ENCODE measurements at places on chromosomes 5 and 9.
A peak's percentile ranks its signal among the peaks of the same experiment; 100 is the strongest.

- DNase-seq, result no peak
Observed at GRCh38 chr9:8633784-8634183, 834.2 kb upstream of the DMAC1 start.

DNA sequence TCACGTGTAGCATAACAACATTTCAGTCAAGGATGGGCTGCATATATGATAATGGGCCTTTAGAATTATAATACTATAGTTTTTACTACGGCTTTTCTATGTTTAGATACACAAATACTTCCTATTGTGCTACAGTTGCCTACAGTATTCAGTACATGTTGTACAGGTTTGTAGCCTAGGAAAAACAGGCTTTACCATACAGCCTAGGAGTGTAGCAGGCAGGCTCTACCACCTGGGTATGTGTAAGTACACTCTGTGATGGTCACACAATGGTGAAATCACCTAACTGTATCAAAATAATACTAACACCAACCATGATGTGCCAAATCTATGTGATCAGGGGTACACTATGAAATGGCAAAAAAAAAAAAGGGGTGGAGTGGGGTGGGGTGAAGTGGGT, 372.9 kb downstream of the ARL15 start:
- no peak for DNase-seq

DNA sequence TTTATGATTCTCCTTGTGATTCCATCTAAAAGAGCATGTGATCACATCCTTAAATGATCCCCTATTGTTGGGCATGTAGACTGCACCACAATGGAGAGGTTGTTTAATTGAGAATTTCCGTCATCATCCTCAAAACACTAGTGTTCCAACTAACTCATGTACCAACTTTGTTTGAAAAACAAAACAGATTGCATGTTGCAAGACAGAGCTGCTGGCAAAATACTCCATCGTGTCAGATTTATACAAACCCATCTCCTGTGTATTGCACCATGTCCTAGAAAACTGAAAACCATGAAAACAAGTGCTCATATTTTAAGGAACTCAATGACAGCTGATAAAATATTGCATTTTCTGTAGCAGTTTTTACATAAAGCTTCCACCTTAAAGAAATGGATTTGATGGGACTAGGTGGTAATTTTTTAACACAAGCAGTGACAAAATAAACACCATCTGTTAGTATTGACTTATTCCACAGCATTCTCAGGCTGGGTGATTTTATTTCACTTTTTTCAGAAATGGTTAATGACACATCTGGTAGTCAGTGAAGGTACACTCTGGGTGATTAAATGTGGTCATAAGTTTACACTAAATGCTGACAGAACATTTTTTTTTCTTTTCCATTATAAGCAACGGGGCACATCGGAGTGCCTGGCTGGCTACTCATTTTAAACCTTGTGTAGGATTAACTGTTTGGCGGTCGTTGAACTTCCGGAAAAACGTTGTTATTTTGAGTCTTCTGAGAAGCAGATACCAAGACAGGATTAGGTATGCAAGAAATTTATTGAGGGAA, 602.9 kb upstream of the WWC1 start:
- DNase-seq, result no peak

GRCh38 chr5:177430972-177431316, 4.5 kb downstream of the GRK6 start:
- DNase-seq, result no peak

- no peak for DNase-seq
Observed at GRCh38 chr9:70448919-70449318, 34.5 kb upstream of the KLF9 start.

GRCh38 chr5:66739951-66740350, 143.8 kb downstream of the MAST4 start:
- no peak for DNase-seq

GRCh38 chr5:138439477-138440158, 761 bp downstream of the REEP2 start:
- no peak for DNase-seq

- DNase-seq, result no peak
Observed at GRCh38 chr9:129910628-129911567, 75.6 kb downstream of the USP20 start.

GRCh38 chr9:22052376-22052945, 43.4 kb upstream of the CDKN2B start:
- peak; percentile 1 for DNase-seq

- no peak for DNase-seq
Observed at GRCh38 chr9:133425049-133425632, 3.0 kb downstream of the ADAMTS13 start.

GRCh38 chr5:176525677-176526076, 11.5 kb downstream of the RNF44 start:
- no peak for DNase-seq

- no peak for DNase-seq
Observed at GRCh38 chr5:9538504-9538903, 7.4 kb downstream of the SEMA5A start.

DNA sequence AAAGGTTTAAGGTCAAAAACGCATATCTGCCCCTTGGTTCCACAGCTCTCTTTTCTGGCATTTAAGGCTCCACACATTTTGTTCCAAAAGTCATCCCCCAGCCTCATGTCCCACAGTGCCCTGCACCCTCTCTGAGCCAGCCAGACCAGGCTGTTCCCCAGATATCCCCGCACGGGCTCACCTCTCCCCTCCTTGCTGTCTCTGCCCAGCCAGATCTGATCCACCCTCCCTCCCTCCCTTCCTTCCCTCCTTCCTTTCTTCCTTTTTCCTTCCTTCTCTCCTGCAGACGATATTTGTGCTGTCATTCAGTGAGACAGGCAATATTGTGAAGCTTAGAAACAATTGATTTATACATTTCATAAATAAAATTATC, 37.0 kb downstream of the DUSP1 start:
- DNase-seq, result no peak

- DNase-seq, result no peak
Observed at GRCh38 chr5:57595523-57595991, 112.9 kb upstream of the ACTBL2 start.

GRCh38 chr5:78639791-78640190, 8.8 kb downstream of the LHFPL2 start:
- DNase-seq, result no peak

- DNase-seq, result no peak
Observed at GRCh38 chr5:126720369-126720768, 56.6 kb upstream of the LMNB1 start.

DNA sequence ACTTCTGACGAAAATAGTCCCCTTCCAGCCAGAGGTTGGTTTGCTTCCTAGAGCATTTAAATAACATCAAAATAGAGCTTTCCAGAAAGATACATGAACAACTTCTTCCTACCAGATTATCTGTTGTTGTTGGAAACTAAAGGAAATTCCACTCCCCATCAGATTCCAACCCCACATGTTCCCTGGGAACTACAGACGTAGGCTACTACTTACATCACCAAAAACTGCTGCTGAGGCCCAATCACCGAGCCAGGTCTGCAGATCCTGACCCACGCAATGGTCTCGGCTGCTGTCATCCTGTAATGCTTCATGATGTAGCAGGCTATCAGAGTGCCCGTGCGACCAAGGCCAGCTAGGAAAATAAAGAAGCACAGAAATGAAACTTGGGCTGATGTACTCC, 73.4 kb downstream of the HABP4 start:
- no peak for DNase-seq

GRCh38 chr9:129891569-129891968, 56.3 kb downstream of the USP20 start:
- no peak for DNase-seq

- no peak for DNase-seq
Observed at GRCh38 chr5:122921826-122922225, 76.4 kb downstream of the SNX24 start.

- no peak for DNase-seq
Observed at GRCh38 chr5:177336112-177336511, 15.4 kb downstream of the LMAN2 start.

DNA sequence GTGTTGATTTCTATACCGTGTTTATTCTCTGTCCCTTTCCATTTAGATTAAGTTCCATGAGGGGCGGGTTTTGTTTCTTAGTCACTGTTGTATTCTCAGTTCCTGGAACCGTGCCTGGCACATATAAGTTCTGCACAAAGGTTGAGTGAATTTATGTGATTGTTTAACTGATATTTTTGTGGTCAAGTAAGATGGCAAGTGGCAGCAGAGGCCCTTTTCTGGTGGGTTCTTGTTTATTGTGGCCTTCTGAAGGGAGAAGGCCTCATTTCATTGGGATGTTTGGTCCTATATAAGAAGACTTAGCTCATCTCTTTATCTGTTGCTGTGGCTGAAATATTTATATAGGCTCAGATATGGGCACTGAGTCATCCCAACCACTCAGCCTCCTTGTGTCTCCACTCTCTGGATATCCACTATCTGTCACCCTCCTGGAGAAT, 262.5 kb downstream of the PSAT1 start:
- no peak for DNase-seq

DNA sequence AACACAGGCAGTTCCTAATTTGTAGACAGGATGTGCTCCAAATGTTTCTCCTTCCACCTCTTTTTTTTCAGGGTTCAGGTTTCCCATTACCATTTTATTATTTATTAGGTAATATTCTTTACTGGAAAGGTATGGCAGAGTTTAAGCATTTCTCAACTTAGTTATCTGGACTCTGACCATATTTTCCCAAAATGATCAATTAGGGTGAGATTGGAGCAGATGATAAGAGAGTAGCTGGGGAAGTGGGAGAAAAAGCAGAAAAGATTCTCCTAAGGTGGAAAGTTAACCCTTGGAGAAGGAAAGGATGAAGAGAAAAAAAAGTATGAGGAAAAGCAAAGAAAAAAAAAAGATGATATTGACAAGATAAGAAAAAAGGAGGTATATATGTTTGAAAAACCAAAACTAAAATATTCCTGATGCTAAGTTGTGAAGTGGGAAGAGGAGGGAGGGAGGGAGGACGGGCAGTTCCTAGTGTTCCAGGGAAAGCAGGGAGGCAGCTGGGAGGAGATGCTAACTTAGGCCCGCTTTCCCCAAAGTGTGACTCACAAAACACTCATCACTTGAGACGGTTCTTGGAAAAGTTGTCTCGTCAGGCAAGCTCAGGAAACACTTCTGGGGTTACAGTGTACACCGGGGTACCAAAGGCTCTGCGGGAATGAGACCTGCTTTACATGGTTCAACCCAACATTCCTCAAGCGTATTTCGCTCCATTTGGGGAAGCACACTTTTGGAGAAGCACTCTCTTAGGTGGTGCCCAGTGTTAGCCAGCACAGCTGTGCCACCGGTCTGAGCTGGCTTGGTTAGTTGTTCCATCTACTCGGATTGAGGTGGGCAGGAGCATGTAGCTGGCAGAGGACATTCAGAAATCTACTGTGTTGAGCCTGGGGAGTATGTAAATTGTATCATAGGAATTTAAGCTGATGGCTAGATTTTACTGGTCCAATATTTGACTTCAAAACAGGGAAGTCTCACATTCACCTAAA, 35.1 kb downstream of the B4GALT1 start:
- DNase-seq, result no peak

DNA sequence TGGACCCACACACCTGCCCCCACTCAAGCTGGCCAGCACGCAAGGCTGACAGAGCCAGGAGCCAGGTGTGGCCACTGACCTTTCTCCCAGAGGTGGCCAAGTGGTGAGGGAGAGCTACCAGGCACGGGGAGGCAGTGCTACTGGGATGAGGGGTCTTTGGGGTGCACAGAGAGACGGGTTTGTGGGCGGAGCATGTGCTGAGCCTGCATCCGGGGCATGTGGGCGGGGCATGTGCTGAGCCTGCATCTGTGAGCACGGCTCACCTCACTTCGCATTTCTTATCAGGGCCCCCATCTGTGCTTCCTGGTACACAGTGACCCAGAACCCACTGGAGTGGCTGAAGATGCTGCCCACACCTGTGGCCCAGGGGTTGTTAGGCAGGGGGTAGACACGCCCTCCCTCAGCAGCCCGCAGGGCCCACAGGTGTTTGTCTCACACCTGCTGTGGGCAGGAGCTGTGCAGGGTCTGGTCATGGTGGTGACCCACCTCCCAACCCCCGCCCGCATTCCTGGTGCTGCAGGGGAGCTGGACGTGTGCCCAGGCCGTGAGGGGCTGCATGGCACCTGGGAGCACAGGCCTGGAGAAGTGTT, 21.5 kb downstream of the CCDC187 start:
- DNase-seq, result no peak

DNA sequence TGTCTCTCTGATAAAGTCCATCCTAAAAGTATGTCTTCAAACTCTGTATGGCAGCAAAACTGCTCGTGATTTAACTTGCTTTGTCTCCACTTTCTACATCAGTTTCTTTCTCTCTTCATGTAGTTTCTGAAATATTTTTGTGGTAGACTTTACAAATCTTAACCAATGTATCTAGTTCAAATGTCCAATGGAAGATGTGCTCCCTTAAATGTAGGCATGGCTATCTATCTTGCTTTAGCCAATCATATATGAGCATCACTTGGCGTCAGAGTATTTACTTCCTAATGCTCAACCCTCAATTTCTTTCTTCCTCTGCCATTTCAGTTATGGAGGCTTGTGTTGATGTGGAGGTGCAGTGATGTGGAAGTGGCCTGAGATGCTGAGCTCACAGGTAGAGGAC, 206.1 kb upstream of the ZNF608 start:
- DNase-seq, result no peak

DNA sequence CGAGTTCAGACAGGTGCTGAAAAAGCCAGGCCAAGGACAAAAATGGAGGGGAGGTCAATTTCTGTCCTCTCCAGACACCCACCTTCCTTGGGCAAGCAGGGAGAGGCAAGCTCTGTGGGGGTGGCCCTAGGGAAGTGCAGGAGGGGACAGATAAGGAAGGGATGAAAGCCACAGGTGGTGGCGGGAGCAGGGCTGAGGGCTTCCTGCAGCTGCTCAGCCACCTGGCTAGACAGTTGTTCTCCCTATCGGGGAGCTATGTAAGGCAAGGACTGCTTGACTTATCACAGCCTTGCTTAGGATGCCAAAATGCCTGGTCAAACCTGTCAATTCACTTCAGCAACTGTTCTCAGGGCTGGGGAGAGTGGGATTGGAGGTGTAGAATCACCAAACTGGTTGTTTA, 266.1 kb downstream of the ZSWIM6 start:
- no peak for DNase-seq

- no peak for DNase-seq
Observed at GRCh38 chr9:114025196-114025753, 52.8 kb downstream of the AMBP start.

DNA sequence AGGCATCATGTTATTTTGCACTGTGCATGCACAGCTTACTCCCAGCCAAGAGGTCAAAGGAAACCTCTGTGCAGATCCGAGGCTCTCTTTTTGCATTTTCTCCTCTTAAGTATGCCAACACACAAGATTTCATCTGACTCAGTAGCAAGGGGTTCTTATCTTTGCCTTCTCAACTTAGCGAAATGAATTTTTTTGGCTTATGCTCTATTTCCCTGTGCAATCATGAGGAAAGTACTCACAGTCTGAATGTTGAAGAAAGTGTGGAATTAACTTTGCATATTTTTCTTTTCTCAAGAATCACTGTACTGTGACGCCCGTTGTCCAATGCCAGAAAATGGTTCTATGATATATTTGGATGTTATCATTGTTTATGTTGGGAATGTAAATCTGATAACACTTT, 173.5 kb upstream of the FBXL7 start:
- no peak for DNase-seq

GRCh38 chr9:14056316-14056861, 257.6 kb downstream of the NFIB start:
- no peak for DNase-seq
